ENCODE measurements at places on chromosomes 2 and 18. TPM values are rescaled to one million over a fixed set of nuclear protein-coding genes. Genes with fewer than 3 reads are reported as not detected.

The UCN gene
- 0.42 TPM for polyA plus RNA-seq

The SERPINB3 gene
- polyA plus RNA-seq = not detected

The DES gene
- polyA plus RNA-seq = 58.4 TPM

The NIFK gene
- polyA plus RNA-seq = 68.1 TPM

The MPP4 gene
- polyA plus RNA-seq = 0.37 TPM

The STPG4 gene
- not detected for polyA plus RNA-seq

The TBR1 gene
- polyA plus RNA-seq = not detected

Measured in adrenal gland (tissue), 19 donors.